ENCODE measurements at places on chromosomes 13 and 19.

GRCh38 chr13:42926555-42926954 is 65.5 kb downstream of the EPSTI1 start:
- DNase-seq, result no peak

- no peak for DNase-seq
These were observed 79.2 kb upstream of the SCEL start for GRCh38 chr13:77456271-77456670.

- DNase-seq, result no peak
These were observed 7.3 kb downstream of the GPR183 start for GRCh38 chr13:99299920-99300341.

DNA sequence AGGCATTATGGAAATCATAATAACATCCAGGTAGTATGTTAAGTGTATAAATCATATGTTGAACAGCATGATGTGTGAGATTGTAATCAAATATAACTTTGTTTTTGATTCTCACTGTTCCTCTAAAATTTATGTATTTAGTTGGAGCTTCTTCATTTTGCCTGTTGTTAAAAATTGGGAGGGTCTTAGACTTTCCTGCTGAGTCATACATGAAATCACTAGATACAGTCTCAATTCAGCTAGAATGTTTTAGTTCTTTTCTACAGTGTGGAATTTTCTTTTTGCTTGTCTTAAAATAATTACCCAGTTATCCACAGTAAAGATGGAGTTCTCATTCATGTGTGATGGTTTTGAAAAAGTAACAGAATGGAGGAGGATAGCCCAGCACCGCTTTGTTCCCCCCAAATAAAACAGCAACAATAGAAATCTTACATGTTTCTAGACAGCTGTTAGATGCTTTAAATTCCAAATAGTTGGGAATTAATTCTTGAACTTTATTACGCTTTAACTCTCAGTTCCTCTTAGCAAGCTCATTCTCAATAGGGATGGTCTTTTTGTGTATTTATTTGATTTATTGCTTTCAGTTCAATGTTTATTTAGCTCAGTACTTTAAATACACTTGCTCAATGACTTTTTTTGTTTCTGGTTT is 109.5 kb downstream of the PDS5B start:
- DNase-seq, result no peak

GRCh38 chr13:37476874-37477273 is 121.7 kb downstream of the POSTN start:
- peak; percentile 38 for DNase-seq

- no peak for DNase-seq
These were observed 73.9 kb upstream of the GJB6 start for GRCh38 chr13:20306039-20306438.

- DNase-seq, result peak; percentile 93
These were observed 3.9 kb downstream of the MIDN start for GRCh38 chr19:1252221-1252820.

GRCh38 chr19:17840019-17840418 is 7.8 kb downstream of the JAK3 start:
- DNase-seq, result no peak

DNA sequence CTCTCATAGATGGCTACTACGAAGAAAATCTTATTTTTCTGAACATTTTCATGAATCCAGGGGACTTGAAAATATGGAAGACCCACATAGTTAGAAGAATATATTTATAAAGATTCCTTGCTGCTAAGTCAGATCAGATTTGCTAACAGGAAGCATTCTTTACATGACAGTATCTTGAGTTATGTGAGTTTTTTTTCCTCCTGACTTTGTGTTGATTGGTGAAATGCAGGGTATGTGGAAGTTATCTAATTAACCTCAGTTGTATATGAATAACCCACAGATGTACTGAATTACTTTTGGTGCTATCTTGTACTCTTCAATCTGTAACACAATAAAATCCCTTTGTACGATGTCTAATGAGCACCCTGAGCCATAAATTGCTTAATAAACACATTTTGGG is 53.8 kb downstream of the ESD start:
- no peak for DNase-seq
